ENCODE measurements at places on chromosomes 4 and X. TPM values are rescaled to one million over a fixed set of nuclear protein-coding genes. Genes with fewer than 3 reads are reported as not detected.

Gene GRPEL1
- 32.7 TPM for total RNA-seq

Gene RAB39B
- total RNA-seq: 1.6 TPM

Gene MAB21L2
- total RNA-seq: not detected

Gene HSD17B13
- not detected for total RNA-seq

Gene AFF2
- 0.37 TPM for total RNA-seq

Gene GIMD1
- not detected for total RNA-seq

Gene MAGEA1
- not detected for total RNA-seq

Gene MAGEA12
- total RNA-seq: not detected

Gene DLG3
- total RNA-seq: 2.2 TPM

Gene EDNRA
- 6.8 TPM for total RNA-seq
